ENCODE measurements at places on chromosomes 6 and 20.

DNA sequence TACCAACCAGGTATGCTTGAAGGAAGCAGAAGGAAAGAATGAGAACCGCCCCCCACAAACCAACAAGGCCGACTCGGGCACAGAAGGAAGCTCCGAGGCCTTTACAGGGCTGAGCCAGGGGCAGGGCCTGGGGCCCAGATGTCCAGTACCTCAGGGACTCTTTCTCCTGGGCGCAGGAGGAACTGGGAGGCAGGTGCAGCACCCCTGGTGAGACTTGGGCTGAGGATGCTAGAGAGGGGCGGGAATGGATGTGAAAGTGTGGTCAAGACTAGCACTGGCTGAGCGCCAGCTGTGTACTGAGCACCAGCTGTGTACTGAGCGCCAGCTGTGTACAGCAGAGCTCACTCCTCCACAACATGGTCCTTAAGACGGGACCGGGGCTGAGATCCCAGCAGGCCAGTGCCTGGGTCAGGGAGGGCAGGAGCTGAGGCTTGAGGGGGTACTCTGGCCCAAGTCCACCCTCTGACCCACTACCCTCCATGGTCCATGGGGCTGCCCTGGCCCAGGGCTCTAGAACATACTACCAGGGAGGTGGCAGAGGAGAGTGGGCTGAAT lies 369.4 kb downstream of the TAF4 start:
- no peak for DNase-seq

DNA sequence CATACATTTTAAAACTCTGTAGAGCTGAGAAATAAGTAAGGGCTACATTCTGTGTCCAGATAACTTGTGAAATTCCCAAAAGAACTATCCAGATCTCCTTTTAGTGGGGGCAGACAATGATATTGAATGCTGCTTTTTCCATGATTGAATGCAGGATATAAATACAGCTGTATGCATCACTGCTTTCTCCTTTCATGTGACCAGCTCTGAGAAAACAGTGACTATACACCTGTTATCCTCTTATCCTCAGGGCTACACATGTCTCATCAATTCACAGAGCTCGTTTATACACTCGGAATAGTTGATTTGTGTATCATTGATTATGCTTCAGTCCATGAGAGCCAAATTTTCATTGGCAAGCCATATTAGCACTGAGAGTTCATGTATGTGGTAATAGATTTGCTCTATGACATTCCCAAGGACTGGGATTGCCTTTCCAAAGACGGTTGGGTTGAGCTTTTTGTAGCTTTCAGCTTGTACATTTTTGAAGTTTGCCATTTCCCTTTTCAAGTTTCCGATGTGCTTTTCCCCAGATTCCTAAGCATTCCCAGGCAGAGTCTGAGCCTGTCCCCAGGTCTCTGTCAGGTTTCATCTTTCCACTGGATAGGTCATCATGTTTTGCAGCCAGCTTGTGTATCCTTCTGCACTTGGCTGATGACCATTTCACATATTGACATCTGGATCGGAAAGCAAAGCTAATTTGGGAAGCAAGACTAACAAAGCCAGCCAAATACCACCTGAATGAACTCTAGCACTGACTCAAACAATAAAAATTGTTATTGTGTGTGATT lies 97.7 kb downstream of the RFX6 start:
- no peak for DNase-seq

DNA sequence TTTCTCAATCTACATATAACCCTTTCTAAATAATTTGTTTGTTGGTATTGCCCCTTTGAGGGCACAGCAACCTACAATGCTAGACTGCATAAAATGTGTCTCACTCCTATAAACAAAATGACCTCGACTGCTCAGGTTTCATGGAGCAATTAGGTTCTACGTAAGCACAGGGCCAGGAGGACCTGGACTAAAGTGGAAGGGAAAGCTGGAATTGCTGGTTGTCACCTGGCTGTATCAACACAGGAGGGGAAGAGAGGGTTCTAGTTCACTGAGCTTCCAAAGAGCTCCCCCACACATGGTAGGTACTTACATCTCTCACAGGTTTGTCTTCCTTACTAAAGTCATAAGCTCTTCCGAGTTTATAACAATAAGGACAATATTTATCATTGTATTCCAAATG lies 51.0 kb downstream of the NCOA6 start:
- no peak for DNase-seq

DNA sequence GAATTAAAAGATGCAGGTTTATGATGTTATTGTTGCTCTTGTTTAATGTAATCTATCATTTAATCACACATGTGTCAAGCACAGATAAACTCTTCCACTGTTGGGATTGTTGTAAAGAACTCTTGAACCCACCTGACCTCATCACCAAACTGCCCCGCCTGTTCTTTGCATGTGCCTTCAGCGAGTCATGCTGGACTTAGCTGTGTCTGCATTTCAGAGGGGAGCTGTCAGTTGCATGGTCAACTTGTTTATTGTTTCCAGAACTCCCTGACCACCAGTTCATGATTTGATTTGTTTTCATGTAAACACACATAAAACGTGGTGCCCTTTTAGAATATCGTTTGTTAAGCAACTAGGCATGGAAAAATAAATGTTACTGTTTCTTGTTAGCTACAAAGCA lies 93.6 kb downstream of the KHDC1L start:
- no peak for DNase-seq

DNA sequence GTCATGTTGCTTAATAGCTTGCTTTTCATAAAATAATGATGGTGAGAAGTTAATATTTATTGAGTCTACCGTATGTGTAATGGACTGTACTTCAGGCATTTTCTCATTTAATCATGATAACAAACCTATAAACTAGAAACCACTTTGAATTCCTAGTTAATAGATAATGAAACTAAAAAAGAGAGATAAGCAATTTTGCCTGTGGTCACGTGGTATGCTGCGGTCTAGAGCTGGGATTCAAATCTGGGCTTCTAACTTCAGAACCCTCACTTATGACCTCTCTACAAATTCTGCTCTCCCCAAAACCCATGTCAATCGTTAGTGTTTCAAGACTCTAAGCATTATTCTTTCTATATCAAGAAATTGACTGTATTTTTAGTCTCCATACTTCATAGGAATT lies 700.7 kb downstream of the PRKN start:
- DNase-seq: no peak

- no peak for DNase-seq
Measured at GRCh38 chr6:43304361-43304760, 4.3 kb downstream of the CRIP3 start.

- DNase-seq: no peak
Measured at GRCh38 chr20:56875052-56875659, 246.1 kb downstream of the TFAP2C start.

DNA sequence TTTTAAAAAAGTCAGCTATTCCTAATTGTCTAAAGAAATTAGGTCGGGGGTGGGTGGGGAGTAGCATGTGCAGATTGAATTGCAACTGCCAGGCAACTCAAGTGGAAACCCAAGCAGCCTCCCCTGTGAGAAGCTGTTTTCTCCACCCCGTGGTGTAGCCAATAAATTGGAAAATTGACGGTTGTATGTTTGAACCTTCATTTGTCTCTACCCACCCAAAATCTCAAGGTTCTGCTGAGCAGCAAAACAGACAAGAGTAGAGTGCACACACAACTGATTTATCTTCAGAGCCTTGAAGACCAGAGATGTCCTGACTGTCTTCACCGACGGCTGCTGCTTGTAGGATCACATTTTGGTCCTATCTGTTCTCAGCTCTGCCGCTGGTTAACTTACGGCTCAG lies 88.5 kb downstream of the DTD1 start:
- no peak for DNase-seq

- DNase-seq: no peak
Measured at GRCh38 chr6:129114636-129115391, 231.9 kb downstream of the LAMA2 start.

GRCh38 chr6:56033401-56033800 lies 158.0 kb upstream of the BMP5 start:
- DNase-seq: no peak

DNA sequence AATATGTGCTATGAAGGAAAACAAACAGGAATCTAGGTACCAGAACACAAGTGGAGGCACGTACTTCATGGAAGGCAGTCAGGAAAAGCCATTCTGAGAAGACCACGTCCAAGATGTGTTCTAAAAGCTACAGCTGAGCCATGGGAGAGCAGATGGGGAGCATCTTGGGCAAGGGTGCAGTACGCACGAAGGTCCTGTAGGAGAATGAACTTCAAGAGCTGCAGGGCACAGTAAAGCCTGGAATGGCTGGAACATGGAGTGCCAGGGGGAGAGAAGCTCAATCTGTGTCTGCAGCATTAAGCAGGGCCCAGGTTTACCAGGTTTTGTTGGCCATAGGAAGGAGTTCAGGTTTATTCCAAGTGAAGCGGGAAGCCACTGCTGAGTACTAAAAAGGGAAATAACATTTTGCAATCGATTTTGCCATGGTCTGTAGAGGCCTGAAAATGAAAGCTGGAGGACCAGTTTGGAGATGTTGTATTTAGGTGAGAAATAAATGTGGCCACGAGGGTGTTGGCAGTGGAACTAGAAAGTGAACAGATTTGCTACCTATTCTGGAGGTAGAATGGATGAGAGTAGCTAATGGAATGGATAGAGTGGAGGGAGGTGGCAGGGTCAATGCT lies 29.9 kb downstream of the ADTRP start:
- no peak for DNase-seq

DNA sequence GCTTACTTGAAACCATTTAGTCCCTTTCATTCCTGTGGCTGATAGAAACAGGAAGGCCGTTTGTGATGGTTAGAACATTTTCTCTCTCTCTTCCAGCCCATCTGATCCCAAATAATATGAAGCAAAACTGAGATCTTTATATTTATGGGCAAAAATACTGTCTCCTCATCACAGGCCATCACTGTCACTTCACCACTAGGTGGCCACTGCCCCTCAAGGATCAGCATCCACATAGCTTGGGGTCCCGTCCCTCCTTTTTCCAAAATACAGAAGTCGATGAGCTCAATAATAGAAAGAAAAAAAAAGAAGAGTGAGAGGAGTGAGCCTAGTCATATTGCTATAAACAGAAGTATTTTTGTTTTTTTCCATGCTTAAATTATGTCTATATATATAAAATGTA lies 46.4 kb upstream of the LAMP5 start:
- no peak for DNase-seq

DNA sequence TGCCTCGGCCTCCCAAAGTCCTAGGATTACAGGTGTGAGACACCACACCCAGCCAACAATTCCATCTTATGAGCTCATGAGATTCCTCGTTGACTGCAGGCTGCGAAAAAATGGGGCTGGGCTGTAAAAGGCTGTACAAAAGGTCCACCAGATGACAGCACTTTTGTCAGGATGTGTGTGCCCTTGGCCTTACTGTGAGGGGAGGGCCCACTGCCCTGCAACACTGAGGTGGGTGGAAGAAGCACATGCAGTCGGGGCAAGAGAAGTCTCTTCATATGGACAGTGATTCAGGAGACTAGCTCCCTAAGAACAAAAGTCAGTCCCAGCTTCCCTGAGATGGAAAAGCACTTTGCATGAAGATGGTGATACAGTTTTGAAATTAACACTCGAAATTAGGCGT lies 50.5 kb downstream of the KCTD20 start:
- DNase-seq: no peak

DNA sequence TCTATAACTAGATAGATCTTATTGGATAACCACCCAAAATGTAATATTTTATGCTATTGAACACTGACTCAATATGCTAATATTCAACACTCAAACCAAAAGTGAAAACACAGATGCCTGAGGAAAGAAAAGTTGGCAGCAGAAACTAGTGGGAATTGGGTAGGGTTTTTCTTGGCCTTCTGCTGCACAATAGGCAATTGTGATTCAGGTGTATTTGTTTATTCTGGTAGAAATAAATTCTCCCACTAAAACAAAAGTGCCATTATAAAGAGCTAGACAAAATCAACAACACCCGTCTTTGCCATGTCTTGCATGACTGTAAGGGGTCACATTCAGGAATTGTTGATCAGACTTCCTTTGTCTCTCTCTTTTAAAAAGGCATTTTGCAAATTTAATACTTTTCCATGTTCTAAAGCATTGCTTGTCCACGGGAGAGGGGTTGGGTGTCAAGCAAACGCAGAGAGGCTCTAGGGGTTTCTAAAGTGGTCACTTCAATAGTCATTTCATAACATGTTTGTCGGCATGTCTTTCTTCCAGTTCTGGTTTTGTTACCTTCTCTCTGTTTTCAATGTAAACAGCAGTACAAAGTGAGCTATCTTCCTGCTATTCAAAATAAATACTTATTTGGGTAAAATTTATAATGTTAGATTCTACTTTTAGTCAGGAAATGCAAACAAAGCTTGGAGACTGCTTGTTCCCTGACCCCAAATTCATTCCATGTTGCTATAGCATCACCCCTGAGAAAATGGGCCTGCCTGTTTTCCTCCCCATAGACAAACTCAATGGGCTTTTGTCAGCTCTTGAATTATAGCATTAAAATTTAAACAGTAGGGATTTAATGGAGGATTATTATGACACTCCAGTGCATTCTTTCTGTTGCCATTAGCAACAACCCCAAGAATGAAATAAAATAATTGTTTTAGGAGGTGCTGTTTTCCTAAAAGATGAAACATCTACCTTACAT lies 217.0 kb upstream of the CCN2 start:
- no peak for DNase-seq

GRCh38 chr6:105120570-105120969 lies 59.2 kb downstream of the POPDC3 start:
- no peak for DNase-seq

- no peak for DNase-seq
Measured at GRCh38 chr20:48186915-48187314, 401.6 kb upstream of the SULF2 start.

DNA sequence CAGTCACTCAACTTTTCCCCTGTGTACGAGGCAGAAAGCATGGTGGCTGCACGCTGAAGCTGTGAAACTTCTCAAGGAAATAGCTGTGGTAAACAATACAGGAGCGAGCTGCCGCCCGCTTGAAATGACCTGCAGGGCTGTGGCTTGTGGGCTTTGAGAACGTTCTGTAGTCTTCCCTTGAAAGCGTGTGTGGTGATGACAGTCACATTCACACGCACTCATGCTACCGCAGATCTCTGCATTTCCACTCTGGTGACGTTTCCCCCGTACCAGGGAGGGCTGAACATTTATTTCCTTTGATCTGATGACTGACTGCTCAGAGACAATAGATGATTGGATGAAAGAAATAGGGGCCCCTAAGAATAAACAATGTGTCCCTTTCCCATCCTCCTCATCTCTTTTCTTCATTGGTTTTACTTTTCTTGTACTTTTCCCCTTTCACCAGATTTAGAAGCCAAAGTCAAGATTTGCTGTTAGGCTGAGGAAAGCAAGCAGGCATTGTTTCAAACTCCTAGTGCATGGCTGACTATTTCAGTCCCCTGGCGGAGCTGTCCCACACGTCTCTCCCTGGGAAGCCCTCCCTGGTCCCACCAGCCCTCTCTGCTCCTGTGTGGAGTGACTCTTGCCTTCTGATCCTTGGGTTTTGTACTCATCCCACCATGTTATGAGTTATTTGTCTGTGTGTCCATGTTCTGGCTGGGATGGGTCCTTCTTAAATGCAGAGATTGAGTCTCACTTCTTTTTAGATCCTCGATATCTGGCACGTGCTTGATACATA lies 3.9 kb downstream of the SYTL3 start:
- DNase-seq: no peak
